ENCODE measurements at places on chromosomes 16 and 17. TPM values are rescaled to one million over a fixed set of nuclear protein-coding genes. Genes with fewer than 3 reads are reported as not detected.

Gene PPP1R27
- not detected for total RNA-seq

Gene KRT12
- not detected for total RNA-seq

Gene KRT31
- not detected for total RNA-seq

Gene SHISA6
- not detected for total RNA-seq

Gene CDYL2
- total RNA-seq = 14.2 TPM

Gene TERF2IP
- 89.8 TPM for total RNA-seq

Gene MYO15B
- 412 TPM for total RNA-seq

Gene TMEM114
- total RNA-seq = not detected

Gene SLC38A8
- total RNA-seq = not detected

Gene ENPP7
- 0.29 TPM for total RNA-seq

Gene KRT33A
- not detected for total RNA-seq

Gene RHBDL3
- not detected for total RNA-seq

Gene OVCA2
- total RNA-seq = 32.6 TPM

DNA sequence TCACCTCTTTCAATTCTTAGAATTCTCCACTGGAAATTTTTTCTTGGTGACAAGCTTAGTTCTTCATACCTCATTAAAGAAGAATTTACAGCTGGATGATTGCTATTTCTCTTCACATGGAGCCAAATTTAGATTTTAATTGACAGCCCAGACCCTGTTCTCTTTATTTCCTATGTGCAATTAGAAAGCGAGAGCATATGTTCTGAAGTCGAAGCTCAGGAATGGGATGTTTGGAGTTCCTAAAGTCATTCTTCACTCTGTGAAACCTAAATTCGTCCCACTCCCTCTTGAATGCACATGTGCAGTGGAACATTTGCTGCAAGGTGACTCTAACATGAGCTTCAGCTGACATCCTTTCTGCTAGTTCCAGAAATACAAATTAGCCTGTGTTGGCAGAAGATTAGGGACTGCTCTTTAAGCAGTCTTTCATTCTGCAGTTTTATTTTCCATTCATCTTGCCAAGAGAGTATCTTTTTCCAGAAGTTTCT lies 129.3 kb upstream of the KCNJ16 start:
- no peak for DNase-seq

DNA sequence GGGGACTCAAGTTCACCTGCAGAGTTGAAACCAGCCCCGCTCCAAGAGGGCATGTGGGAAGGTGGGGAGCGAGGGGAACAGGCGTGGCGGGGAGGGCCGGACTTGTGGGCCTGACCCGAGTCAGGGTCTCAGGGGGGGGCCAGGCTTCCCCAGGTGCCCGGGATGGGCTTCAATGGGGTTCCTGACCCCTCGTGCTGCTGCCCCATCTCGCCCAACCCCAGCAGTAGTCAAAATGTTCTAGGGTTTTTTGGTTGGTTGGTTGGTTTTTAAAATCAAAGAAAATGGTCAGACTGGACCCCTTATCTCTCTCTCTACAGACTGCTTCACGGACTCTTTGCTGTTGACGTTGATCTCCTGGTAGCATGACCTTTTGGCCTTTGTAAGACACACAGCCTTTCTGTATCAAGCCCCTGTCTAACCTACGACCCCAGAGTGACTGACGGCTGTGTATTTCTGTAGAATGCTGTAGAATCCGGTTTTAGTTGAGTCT lies 69.5 kb downstream of the AMFR start:
- peak; percentile 3 for DNase-seq

DNA sequence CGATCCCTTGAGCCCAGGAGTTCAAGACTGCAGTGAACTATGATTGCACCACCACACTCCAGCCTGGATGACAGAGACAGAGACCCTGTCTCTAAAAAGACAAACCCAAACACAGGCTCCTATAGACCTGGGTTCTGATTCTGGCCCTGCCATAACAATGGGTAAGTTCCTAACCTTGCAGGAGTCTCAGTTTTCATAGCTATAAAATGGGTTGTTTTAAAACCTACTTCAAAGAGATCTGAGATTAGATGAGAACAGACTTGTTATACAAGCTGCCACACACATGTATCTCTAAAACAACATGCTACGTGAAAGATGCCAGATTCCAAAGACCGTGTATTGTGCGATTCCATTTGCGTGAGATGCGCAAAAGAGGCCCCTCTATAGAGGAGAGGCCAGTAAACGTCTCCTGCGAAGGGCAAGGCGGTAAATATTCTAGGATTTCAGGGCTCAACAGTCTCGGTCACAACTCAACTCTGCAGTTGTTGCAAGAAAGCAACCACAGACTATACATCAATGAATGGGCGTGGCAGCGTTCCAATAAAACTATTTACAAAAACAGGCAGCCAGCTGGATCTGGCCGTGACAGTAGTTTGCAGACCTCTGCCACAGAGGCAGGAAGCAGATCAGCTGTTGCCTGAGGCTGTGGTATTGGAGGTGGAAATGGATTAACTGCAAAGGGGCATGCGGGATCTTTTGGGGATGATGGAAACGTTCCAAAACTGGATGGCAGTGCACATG lies 5.9 kb downstream of the CORO7 start:
- DNase-seq = peak; percentile 1

- DNase-seq = no peak
Observed at GRCh38 chr16:50261160-50261706, 5.1 kb upstream of the ADCY7 start.

DNA sequence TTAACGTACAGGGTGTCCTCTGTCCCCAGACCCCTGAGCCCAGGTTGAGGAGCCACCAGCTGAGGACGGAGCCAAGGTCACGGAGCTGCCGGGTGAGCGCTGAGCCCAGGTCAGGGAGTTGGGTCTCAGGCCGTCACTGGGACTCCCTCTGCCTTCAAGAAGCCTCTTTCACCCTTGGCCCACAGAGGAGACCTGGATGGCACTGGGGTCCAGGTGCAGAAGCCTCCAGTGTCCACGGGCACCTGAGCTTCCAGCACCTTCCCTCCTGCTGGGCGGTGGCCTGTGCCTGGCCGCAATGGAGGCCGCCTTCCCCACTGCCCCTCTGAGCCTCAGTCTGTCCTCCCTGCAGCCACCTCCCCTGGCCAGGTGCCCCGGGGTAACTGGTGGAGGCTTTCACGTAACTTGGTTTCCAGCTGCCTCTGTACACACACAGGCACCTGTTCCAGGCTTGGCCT lies 31.6 kb upstream of the CDH15 start:
- DNase-seq = no peak

GRCh38 chr17:58530655-58531054 lies 16.2 kb upstream of the MTMR4 start:
- no peak for DNase-seq

DNA sequence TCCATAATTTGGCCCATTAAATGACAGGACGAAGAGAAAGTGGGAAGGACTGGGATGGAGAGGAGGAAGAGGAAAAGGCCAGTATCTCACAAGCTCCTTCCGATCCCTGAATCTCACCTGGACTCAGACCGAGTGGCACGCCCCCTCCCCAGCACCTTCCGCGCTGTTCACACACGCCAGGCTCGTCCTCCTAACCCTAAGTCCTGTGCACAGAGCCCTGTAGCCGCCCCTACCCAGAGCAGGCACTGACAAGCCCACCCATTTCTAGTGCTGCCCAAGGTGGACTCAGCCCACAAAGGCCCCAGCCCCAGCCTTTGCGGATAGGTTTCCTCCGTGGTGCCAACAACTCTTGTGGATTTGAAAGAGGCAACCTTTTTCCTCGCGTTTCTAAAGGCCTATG lies 9.2 kb downstream of the HS3ST3B1 start:
- no peak for DNase-seq

- peak; percentile 56 for DNase-seq
Observed at GRCh38 chr17:77011173-77012011, 129.4 kb upstream of the SEC14L1 start.

- no peak for DNase-seq
Observed at GRCh38 chr16:49462989-49463371, 89.4 kb downstream of the C16orf78 start.

GRCh38 chr16:3564130-3564888 lies 12.9 kb downstream of the NLRC3 start:
- DNase-seq = no peak

GRCh38 chr17:17784657-17785267 lies 52.0 kb downstream of the SREBF1 start:
- DNase-seq = peak; percentile 29

- no peak for DNase-seq
Observed at GRCh38 chr17:2865228-2865627, 69.0 kb downstream of the RAP1GAP2 start.
